Substantia nigra (tissue), 51 donors: ENCODE measurements at places on chromosomes 2 and 18.

DNA sequence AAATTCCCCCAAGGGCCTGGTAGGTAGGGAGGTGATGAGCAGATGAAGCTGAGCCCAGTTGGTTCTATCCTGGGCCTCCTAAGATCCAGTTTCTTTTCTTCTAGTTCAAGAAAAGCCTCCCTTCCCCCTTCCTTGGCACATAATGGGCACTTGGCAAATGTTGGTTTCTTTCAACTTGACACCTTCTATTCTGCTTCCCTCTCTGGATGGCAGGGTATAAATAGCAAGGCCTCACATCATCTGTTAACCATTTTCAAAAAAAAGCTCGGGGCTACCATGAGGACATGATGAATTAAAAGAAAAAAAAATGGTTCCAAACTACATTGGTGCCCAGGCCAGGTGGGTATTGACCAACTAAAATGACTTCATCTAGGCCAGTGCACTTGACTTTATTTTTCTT, 29.9 kb downstream of the CTAGE1 start:
- DNase-seq = no peak

- DNase-seq = no peak
These were observed 62.1 kb upstream of the REL start for GRCh38 chr2:60819155-60819862.

GRCh38 chr2:170739507-170740046, 24.4 kb downstream of the SP5 start:
- no peak for DNase-seq

- no peak for DNase-seq
These were observed 2.5 kb downstream of the REL start for GRCh38 chr2:60883896-60884295.

DNA sequence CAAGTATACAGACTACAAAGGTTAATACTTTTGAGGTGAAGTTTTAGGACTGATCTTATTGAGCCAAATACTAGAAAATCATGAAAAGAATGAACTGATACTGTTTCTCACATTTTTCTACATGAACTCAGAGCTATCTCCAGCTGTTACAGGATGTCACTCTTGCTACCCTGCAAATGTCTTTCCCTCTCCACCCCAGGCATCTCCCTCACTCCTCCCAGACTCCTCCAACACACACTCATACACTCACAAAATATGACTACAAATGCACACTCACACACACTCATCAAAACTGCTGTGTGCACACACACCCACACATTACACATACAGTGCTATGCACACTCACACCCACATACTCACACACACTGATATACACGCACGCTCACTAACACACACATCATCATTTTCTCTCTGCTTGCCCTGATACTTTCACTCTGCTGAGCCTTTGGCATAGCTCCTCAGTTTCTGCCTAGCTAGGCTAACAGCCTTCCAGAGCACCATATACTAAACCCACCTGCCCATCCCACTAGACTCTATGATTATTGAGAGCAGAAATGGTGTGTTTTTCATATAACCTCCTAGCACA, 273.3 kb downstream of the CD226 start:
- DNase-seq = no peak

- no peak for DNase-seq
These were observed 2.6 kb downstream of the SLC14A1 start for GRCh38 chr18:45726603-45727002.

GRCh38 chr2:200341376-200341775, 34.9 kb downstream of the SPATS2L start:
- DNase-seq = no peak

DNA sequence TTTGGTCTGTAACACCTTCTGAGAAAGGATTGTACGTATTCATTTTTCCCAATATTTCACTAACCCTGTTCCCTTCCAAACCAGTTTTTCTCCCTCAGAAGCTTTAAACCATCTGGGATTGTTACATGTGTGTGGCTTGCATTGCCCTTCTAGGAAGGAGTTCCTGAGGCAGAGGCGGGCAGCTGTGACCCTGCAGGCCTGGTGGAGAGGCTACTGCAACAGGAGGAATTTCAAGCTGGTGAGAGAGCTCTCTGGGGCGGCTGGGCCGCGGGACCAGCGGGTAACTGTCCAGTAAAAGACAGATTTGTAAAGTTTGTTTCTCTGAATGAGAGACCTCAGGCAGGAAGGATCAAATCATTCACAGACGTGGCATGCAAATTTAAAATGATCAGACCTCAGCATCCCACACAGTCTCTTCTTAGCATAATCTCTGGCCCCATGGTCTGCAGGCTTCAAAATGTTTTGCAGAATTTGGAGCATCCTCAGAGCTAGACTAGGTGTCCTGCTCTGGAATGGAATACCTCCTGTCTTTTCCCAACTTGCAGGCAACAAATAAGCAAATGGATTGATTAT, 40.2 kb upstream of the GPR17 start:
- DNase-seq = no peak

GRCh38 chr2:73333564-73333963, 40.2 kb upstream of the EGR4 start:
- DNase-seq = no peak

DNA sequence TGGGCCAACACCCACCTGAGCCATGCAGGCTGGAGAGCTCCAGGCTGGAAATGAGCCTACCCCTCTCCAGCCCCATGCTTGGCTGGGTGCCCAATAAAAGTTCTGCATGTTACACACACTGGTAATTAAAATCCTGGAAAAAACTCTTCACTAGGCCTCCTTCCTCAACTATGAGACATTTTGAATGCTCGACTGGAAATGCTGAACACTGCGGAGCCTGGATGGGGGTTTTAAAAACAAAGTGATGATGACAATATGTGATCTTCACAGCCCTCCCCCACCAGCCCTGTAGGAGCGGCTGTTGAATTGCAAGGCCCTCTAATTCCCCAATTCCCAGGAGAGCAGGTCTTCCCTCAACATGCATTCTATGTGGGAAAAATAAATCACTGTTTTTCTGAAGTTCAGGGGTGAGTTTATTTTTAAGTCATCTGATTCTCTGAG, 179.2 kb downstream of the TTC32 start:
- DNase-seq = no peak

DNA sequence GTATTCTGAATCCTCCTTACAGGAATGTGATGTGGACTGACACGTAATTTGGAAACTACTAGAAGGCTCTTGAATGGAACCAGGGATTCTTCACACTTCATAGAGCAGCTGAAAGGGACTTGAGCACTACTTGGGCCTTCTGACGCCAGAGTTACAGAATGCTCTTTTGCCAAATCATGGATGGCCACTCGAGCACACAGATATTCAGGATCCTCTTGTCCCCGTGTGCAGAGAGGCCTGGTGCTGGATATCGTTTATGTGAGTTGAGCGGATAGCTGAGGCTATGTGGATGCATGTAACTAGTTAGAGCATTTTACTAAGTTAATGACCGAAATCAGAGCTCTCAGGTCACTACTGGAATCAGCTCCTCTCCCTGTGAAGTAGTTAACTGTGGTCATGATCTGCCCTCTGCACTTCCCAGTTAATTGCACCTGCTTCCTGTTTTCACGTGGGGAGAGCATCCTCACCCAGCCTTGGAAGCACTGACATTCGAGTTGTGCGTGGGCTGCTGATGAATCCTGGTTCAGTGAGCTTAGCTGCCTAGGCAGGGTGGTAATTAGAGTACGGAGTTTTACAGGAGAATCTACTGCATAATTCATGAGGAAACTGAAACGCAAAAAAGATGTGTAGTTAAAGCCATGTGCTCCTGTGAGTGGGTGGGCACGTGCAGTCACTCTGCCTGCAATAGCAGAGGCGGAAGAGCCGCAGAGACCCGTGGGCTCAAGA, 5.2 kb upstream of the TPO start:
- no peak for DNase-seq

GRCh38 chr18:23964282-23965238, 50.0 kb upstream of the TTC39C start:
- DNase-seq = no peak
